ENCODE measurements at places on chromosomes 7 and 10. TPM values are rescaled to one million over a fixed set of nuclear protein-coding genes. Genes with fewer than 3 reads are reported as not detected.

Gene CALHM2
- 2.9 TPM for total RNA-seq

Gene TNS3
- total RNA-seq: 50.5 TPM

Gene MYH16
- 0.09 TPM for total RNA-seq

Gene DMBT1
- not detected for total RNA-seq

Gene TMEM72
- total RNA-seq: 1.5 TPM

Gene CCL24
- total RNA-seq: not detected

Gene ADGRA1
- not detected for total RNA-seq

Gene OR2A5
- not detected for total RNA-seq

Gene EPDR1
- 305 TPM for total RNA-seq

Gene CLCN1
- not detected for total RNA-seq

Gene TMEM106B
- 89.6 TPM for total RNA-seq

Gene CPA4
- total RNA-seq: 11.6 TPM

Gene ADRB1
- total RNA-seq: 0.30 TPM

Gene PIP
- not detected for total RNA-seq

Gene UNCX
- not detected for total RNA-seq

Gene HILPDA
- 14.8 TPM for total RNA-seq

Gene HTR5A
- not detected for total RNA-seq

Gene RBP4
- total RNA-seq: not detected

Gene ACSM6
- total RNA-seq: not detected

Gene PAX4
- not detected for total RNA-seq

Gene PTPN12
- 19.0 TPM for total RNA-seq

Gene EPHA1
- not detected for total RNA-seq

Measured in Caki2 (cell line).